Inflammatory macrophage (primary cell): ENCODE measurements at places on chromosomes 6 and 20.

- no peak for DNase-seq
Measured at GRCh38 chr20:8057871-8058270, 38.3 kb upstream of the TMX4 start.

DNA sequence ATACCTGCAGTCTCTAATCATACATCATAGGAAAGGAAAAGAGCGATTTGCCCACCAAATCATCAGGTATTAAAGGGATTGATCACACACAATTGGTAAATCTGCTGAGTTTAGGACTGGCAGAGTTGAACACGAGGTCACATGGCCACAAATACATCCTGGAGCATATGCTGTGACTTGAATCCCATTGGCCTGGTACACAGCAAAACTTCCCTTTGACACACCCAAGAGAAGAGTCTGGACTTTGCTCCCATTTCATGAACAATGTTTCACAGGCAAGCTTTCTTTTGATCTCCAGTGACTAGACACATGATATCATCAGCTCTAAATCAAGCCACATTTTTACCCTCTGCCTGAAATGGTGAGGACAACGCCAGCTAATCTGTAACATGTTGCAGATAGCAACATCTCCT, 117.9 kb downstream of the ISM1 start:
- DNase-seq = no peak

- no peak for DNase-seq
Measured at GRCh38 chr6:168071620-168072019, 7.4 kb downstream of the FRMD1 start.

GRCh38 chr6:11217360-11218101, 14.9 kb downstream of the NEDD9 start:
- DNase-seq = no peak

DNA sequence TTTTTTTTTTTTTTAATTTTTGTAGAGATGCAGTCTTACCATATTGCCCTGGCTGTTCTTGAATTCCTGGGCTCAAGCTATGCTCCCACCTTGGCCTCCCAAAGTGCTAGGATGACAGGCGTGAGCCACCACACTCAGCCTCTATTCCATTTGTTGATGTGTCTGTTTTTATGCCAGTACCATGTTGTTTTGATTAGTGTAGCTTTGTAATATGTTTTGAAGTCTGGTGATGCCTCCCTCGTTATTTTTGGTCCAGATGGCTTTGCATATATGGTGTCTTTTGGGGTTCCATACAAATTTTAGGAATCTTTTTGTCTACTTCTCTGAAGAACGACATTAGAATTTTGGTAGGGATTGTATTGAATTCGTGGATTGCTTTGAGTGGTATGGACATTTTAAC, 193.2 kb downstream of the ADGB start:
- no peak for DNase-seq

GRCh38 chr6:50289366-50289765, 239.6 kb upstream of the DEFB112 start:
- DNase-seq = no peak

- DNase-seq = no peak
Measured at GRCh38 chr6:37988127-37988526, 168.6 kb downstream of the ZFAND3 start.

- DNase-seq = no peak
Measured at GRCh38 chr20:19539191-19539590, 218.9 kb upstream of the RIN2 start.

- DNase-seq = peak; percentile 56
Measured at GRCh38 chr6:293193-294174, 1.2 kb downstream of the DUSP22 start.

- peak; percentile 16 for DNase-seq
Measured at GRCh38 chr20:51318058-51318949, 224.2 kb downstream of the NFATC2 start.

GRCh38 chr20:39049148-39049547, 87.0 kb downstream of the DHX35 start:
- DNase-seq = no peak

DNA sequence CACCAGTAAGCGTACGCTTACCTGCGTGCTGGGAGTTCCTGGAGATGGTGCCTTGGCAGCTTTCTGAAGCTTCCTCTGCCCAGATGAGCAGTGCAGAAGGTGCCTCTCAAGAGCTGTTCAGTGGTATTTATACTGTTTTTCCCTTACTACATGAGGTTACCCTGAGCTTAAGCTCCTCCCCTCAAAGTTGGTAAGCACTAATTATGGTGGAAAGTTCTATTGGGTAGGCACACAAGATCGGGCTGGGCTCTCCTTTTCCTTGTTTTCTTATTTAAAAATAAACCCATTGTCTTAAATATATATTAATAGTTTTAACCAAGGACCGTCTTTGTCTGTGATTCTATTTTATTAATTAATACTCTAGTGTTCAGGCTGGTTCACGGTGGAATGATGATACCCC, at the start of gene COL10A1:
Gene COL10A1 (minus strand): TSS at position 101 of the 400 bp plus-strand sequence. CDS start 640 bp downstream, outside the sequence.
- DNase-seq = no peak
